ENCODE measurements at places on chromosomes 16 and 17.

GRCh38 chr16:78094166-78094565, 5.3 kb upstream of the WWOX start:
- no peaks in the 10 kb centered on the region for H3K36me3 ChIP-seq
- no peak for DNase-seq
- H3K27ac ChIP-seq: no peak overlapping the region
- peaks cover 12% of the 10 kb centered on the region for H3K27me3 ChIP-seq

DNA sequence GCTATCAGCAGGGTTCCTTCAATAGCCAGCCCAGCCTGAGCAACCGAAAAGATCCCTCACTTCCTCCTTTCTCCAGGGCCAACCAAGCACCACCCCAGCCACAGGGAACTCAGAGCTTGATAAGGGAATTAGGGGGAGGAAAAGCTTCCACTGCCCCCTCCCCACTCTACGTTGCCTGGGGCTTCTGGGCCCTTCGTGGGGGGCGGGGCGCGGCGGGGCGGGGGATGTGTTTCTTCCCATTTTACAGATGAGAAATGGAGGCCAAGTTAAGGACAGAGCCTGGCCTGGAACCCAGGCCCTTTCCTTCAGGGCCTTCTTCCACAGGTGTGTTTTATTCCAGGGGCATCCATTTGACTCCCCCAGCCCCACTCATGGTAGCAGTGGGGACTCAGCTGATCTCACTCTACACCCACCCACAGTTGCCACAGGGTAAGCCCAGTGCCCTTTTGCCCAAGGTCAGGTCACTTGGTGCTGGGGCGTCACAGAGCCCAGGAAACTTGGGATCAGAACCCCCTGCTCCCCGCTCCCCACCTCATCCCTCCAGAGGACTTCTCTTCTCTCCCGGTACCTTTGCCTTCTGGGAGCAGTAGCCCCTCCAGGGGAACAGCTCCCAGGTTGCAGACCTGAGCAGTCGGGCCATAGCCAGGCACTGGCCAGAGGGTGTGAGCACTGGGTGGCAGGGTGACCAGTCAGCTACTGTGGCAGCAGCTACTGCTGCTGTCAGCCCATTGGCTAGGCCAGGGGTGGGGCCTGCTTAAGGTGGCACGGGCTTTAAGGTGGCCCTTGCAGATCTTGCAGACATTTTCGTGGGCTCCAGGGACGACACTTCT, at the start of gene LDHD:
Gene LDHD (minus strand): TSS at position 700 of the 830 bp plus-strand sequence. CDS start 60 bp downstream, at position 640.
- H3K4me1 ChIP-seq: peaks cover 11% of the 10 kb centered on the region
- H3K4me3 ChIP-seq: no peak within 1 kb of the TSS
- peaks cover 20% of the 10 kb centered on the region for H3K36me3 ChIP-seq
- H3K27ac ChIP-seq: no peak within 1 kb of the TSS
- DNase-seq: no peak

DNA sequence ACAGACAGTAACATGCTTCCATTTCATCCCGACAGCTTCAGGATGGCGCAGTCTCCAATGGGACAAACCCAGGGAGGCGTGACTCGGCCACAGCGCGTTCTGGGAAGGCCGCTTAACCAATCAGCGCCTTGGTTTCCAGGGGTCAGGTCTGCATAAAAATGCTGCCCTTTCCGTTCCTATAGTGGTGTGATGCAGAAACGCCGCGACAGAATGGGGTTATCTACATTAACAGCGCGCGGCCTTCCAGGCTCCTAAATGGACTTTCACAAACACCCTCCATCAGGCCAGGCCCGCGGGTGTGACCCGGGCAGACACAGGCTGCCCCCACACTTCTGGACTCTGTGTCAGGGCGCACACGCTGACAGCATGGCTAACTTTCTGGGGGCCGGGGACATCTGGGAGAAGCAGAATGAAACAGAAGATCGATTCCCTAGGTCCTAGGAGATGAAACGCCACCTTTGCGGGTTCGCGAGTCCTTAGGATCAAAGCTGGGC, 792 bp downstream of the TMEM231 start:
- H3K36me3 ChIP-seq: no peaks in the 10 kb centered on the region
- DNase-seq: peak; percentile 93
- H3K27ac ChIP-seq: no peak overlapping the region
- H3K4me3 ChIP-seq: peak overlapping the region; percentile 77
- H3K4me1 ChIP-seq: peaks cover 7% of the 10 kb centered on the region

DNA sequence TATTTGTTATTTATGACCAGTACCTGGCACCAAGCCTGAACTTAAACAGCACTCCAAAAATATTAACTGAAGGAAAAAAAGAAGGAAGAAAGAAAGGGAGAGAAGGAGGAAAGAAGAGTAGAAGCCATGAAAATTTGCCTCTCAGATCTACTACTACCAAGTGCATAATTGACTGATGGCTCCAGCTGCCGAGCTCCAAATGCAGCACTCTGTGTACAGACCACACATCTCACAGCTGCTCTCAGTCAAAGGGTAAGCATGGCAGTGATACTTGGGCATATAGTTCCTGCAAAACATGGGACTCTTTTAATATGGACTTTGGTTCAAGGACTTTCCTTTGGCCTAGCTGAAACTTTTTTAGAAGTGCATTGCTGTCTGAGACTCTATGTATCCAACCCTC, 44.0 kb upstream of the NOG start:
- H3K27ac ChIP-seq: no peak overlapping the region
- no peaks in the 10 kb centered on the region for H3K36me3 ChIP-seq
- H3K4me3 ChIP-seq: no peak overlapping the region
- H3K27me3 ChIP-seq: no peaks in the 10 kb centered on the region
- H3K4me1 ChIP-seq: no peaks in the 10 kb centered on the region

- DNase-seq: no peak
- H3K27me3 ChIP-seq: no peaks in the 10 kb centered on the region
- H3K36me3 ChIP-seq: peaks cover 24% of the 10 kb centered on the region
- H3K4me1 ChIP-seq: peaks cover 26% of the 10 kb centered on the region
- no peak overlapping the region for H3K4me3 ChIP-seq
Measured at GRCh38 chr16:3578610-3579551, 1.7 kb upstream of the NLRC3 start.

DNA sequence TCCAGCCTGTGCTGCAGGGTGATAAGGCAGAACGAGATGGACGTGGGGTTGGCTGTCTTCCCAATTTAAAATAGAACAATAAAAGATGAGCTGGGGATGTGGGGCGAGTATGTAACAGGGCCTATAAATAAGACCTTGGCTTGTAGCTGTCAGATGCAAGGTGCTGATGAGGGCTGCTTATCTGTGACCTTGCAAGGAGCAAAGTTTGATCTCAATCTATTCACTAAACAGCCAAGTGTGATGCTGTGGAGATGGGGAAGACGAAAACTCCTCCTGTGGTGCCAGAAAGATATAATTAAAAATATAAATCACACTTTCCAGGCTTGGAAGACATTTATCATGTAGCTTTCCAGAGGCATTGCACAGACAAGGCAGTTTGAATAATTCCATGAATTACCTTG, 26.7 kb upstream of the TEX2 start:
- H3K27me3 ChIP-seq: peaks cover 1% of the 10 kb centered on the region
- no peak overlapping the region for H3K4me3 ChIP-seq
- no peak for DNase-seq
- no peaks in the 10 kb centered on the region for H3K36me3 ChIP-seq

- no peak overlapping the region for H3K4me3 ChIP-seq
- H3K36me3 ChIP-seq: no peaks in the 10 kb centered on the region
- DNase-seq: no peak
- H3K4me1 ChIP-seq: no peaks in the 10 kb centered on the region
Measured at GRCh38 chr16:2822158-2822495, 5.1 kb downstream of the PRSS21 start.

DNA sequence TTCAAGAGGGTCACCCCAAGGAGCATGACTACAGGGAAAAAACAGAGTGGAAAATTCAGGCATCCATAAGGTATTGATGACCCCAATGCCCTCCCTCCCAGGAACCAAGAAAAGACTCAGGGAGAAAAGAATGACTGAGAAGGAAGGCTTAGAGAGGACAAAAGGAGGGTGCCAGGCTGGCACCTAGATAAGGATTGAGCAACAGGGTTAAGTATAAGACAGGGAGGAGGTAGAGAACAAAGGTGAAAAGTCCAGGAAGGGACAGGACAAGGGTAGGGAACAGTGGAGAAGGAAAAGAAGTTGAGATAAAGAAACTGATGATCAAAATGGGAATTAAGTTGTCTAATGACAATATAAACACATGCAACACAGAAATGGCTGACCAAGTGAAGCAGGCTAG, 2.5 kb downstream of the SLC35B1 start:
- H3K27me3 ChIP-seq: no peaks in the 10 kb centered on the region
- H3K27ac ChIP-seq: no peak overlapping the region

DNA sequence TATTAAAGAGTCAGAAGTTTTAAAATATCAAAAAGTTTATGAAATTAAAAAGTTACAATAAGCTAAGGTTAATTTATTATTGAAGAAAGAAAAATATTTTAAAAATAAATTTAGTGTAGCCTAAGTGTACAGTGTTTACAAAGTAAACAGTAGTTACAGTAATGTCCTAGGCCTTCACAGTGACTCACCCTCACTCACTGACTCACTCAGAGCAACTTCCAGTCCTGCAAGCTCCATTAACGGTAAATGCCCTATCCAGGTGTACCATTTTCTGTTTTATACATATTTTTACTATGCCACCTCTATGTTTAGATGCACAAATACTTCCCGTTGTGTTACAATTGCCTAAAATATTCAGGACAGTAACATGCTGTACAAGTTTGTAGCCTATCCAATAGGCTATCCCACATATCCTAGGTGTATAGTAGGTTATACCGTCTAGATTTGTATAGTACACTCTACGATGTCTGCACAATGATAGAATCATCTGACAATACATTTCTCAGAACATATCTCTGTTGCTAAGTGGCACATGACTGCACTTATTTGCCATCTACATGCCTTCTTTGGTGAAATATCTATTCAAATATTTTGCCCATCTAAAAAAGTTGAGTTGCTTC, 67.2 kb upstream of the WSB1 start:
- no peaks in the 10 kb centered on the region for H3K27me3 ChIP-seq
- H3K27ac ChIP-seq: no peak overlapping the region
- DNase-seq: peak; percentile 65
- H3K36me3 ChIP-seq: no peaks in the 10 kb centered on the region
- H3K4me3 ChIP-seq: no peak overlapping the region
- peaks cover 2% of the 10 kb centered on the region for H3K4me1 ChIP-seq

- no peak overlapping the region for H3K27ac ChIP-seq
- H3K4me3 ChIP-seq: no peak overlapping the region
- no peak for DNase-seq
- no peaks in the 10 kb centered on the region for H3K36me3 ChIP-seq
- H3K27me3 ChIP-seq: no peaks in the 10 kb centered on the region
Measured at GRCh38 chr16:72590151-72590937, 418.4 kb upstream of the PMFBP1 start.

DNA sequence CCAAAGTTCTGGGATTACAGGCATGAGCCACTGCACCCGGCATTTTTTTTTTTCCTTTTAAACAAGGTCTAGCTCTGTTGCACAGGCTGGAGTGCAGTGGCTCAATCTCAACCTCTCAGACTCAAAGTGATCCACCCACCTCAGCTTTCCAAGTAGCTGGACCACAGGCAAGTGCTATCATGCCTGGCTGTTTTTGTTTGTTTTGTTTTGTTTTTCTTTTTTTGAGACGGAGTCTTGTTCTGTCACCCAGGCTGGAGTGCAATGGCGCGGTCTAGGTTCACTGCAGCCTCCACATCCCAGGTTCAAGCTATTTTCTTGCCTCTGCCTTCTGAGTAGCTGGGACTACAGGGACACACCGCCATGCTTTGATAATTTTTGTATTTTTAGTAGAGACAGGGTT, 19.1 kb upstream of the ZC3H7A start:
- H3K4me1 ChIP-seq: no peaks in the 10 kb centered on the region
- H3K4me3 ChIP-seq: no peak overlapping the region
- no peaks in the 10 kb centered on the region for H3K36me3 ChIP-seq
- H3K27ac ChIP-seq: no peak overlapping the region
- DNase-seq: no peak

GRCh38 chr16:19281246-19281645, 4.3 kb upstream of the CLEC19A start:
- no peaks in the 10 kb centered on the region for H3K36me3 ChIP-seq
- H3K27me3 ChIP-seq: peaks cover 2% of the 10 kb centered on the region
- no peak for DNase-seq
- peaks cover 1% of the 10 kb centered on the region for H3K4me1 ChIP-seq
- H3K27ac ChIP-seq: no peak overlapping the region

- peaks cover 20% of the 10 kb centered on the region for H3K27me3 ChIP-seq
- no peak overlapping the region for H3K4me3 ChIP-seq
- no peaks in the 10 kb centered on the region for H3K36me3 ChIP-seq
- DNase-seq: peak; percentile 63
- no peak overlapping the region for H3K27ac ChIP-seq
- no peaks in the 10 kb centered on the region for H3K4me1 ChIP-seq
Measured at GRCh38 chr17:4566785-4567184, 6.4 kb upstream of the GGT6 start.

DNA sequence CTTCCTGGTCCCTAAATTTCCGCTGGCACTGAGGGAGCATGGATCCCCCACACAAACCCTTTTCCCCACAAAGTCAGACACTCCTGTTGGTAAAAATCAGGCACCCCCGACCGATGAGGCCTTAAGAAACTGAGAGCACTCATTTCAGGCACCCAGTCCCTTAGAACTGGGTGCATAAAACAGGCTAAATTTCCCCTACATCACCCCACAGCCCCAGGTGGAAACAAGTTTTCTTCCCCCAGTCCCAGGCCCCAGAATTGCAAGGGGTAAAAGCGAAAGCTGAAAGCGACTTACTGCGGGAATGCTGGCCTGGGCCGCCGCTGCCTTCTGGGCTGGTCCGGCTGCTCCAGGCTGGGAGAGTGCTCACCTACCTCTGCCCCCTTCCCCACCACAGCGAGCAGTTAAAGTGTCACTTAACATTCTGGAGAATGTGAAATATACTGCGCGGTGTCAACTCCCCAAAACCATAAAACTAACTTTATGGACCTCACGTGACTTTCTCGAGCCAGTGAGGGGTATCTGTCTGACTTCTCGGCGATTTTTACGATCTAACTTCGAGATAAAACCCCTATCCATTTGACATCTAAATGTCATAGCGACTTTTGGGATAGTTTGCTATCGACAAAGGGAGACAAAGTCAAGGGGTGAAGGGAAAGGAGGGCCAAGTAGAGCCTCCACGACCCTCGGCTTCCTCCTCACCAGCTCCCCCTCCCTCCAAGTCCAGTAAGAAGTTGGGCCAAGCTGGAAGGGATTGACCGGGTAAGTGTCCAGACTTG, at the start of gene HOXB3:
Gene HOXB3 (minus strand): TSS at position 411 of the 776 bp plus-strand sequence. CDS start 37,767 bp downstream, outside the sequence.
- peak within 1 kb of the TSS; percentile 39 for H3K27ac ChIP-seq
- H3K36me3 ChIP-seq: peaks cover 18% of the 10 kb centered on the region
- peak; percentile 91 for DNase-seq
- peaks cover 38% of the 10 kb centered on the region for H3K4me1 ChIP-seq
- no peaks in the 10 kb centered on the region for H3K27me3 ChIP-seq

- no peaks in the 10 kb centered on the region for H3K4me1 ChIP-seq
- H3K4me3 ChIP-seq: no peak overlapping the region
- no peak overlapping the region for H3K27ac ChIP-seq
- no peak for DNase-seq
Measured at GRCh38 chr17:66281661-66282369, 20.6 kb upstream of the PRKCA start.
